T-helper 2 cell treated with Interferon-gamma antibody and Interleukin-4, amounts not matched to agents 5 μg/mL and 100 μg/mL, for 36 hours (primary cell): ENCODE measurements at places on chromosomes 3 and 15.

- no peak for DNase-seq
Observed at GRCh38 chr15:64341961-64342360, 14.0 kb downstream of the CSNK1G1 start.

DNA sequence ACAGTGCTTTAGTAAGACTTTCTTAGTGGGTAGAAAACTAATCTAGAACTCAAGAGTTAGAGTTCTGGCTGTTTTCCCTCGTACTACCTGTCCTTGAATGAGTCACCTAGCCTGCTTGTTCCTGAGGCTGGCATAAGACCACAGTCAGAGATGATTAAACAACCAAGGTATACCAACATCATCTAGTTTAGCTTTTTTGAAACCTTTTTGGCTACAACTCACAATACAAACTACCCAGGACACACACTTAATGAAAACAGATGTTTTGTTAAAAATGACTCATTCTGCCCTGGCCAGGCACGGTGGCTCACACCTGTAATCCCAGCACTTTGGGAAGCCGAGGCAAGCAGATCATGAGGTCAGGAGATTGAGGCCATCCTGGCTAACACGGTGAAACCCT lies 4.6 kb downstream of the MCCC1 start:
- DNase-seq = no peak

- no peak for DNase-seq
Observed at GRCh38 chr3:14179114-14179465, 473 bp downstream of the LSM3 start.

DNA sequence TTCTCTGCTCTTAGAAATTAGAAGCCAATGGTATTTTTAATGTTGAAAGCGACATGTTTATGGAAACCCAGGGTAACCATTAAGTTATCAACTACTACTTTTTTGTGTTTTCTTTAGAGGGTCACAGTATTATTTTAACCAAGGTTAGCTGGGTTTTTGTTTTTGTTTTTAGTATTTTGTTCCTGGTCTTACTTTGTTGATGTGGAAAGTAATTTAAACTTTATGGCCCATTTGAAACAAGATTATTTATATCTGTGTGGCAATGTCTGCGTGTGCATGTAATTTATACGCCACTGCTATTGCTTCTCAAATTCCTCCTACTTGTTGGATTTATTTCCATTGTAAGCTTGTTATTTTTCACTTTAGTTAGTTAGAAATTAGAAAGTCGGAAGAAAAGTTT lies 722.1 kb upstream of the NR2F2 start:
- DNase-seq = no peak

DNA sequence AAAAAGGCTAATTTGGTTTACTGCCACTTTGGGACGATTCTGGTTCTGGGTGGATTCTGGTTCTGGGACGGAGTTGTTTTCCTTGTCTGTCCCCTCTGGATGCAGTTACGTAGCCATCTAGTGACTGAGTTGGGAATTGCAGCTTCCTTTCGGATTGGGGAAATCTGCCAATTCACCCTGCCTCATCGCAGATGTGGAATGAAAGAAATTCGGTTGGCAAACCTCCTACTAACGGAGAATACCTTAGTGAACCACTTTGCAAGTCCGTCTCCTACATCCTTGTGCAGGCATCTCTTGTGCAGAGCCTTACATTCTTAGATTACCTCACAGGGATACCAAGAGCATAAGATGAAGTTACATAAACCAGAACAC lies 31.5 kb upstream of the AP4E1 start:
- peak; percentile 55 for DNase-seq

- DNase-seq = no peak
Observed at GRCh38 chr3:157844216-157844615, 262.0 kb downstream of the SHOX2 start.

GRCh38 chr3:107208796-107209195 lies 168.4 kb upstream of the CCDC54 start:
- DNase-seq = no peak

DNA sequence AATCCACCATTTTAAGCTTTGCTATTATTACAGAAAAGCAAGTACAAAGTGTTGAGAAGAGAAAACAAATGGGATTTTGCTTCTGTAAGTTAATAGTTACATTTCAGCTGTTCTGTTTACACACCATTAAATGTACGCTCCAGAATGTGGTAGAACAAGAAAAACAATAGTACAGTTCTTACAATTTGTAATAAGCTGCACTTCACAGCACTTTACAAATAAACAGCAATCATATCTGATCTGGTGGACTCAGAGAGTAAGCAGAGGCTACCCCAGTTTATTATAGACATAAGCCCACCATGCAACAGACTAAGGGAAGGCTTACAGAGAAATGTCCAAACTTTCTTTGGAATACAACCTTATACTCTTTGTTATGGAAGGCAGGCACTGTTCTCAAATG lies 126.4 kb downstream of the OXSM start:
- DNase-seq = no peak

GRCh38 chr3:37145611-37146010 lies 28.8 kb downstream of the LRRFIP2 start:
- no peak for DNase-seq

- DNase-seq = no peak
Observed at GRCh38 chr15:35630532-35630931, 84.6 kb upstream of the DPH6 start.

- DNase-seq = no peak
Observed at GRCh38 chr3:140931801-140932200, 9.8 kb upstream of the SLC25A36 start.

- no peak for DNase-seq
Observed at GRCh38 chr3:184352149-184352785, 9.1 kb downstream of the CLCN2 start.

GRCh38 chr3:194485881-194486539 lies 792 bp downstream of the ATP13A3 start:
- peak; percentile 63 for DNase-seq

DNA sequence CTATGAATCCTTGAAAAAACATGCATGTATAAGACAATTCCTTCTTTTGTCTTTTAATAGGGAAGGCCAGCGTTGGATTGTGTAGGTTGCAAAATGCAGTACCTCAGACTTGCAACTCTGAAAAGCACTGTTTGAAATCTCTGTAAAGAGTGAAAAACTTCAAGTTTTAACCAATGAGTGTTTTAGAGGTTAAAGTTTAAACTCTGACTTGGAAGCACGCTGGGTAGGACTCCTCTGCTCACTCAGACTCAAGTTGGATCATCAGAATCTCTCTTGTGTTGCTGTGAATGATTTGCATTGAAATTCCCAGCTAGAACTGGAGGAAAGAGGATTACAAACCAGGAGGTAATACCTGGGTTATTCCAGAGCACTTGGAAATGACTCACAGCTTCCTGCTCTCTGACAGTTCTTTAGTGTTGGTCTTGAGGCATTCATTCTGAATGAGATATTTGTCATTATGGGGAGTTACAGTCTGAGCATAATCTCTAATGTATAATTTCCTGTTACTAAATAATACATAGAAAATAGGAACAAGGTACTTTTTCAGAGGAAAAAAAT lies 49.1 kb downstream of the PLS1 start:
- DNase-seq = no peak

DNA sequence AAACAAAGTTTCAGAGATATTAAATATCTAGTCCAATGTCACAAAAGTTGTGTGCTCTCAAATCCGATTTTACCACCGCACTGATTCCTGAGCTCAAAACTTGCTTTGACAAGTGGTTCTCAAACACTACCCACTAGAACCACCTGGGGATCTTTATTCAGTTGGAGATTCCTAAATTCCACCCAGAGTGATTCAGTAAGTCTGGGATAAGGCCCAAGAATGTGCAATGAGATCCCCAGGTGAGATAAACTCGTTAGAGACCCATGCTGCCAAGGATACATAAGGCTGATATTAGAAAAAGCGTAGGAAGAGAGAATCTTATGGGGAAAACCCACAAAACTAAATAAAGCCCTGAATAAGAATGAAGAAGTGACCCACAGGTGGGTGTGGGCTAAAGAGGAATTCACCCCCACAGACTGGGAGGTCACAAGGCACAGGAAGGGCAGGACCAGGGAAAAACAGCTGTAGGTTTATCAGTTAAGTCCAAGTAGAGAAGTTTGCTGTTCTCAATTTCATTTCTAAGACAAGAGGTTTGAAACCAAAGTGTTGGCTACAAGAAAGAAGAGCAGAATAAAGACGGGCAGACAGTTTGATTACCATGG lies 11.5 kb upstream of the RPS17 start:
- no peak for DNase-seq

GRCh38 chr3:10628891-10629670 lies 123.7 kb upstream of the ATP2B2 start:
- no peak for DNase-seq

DNA sequence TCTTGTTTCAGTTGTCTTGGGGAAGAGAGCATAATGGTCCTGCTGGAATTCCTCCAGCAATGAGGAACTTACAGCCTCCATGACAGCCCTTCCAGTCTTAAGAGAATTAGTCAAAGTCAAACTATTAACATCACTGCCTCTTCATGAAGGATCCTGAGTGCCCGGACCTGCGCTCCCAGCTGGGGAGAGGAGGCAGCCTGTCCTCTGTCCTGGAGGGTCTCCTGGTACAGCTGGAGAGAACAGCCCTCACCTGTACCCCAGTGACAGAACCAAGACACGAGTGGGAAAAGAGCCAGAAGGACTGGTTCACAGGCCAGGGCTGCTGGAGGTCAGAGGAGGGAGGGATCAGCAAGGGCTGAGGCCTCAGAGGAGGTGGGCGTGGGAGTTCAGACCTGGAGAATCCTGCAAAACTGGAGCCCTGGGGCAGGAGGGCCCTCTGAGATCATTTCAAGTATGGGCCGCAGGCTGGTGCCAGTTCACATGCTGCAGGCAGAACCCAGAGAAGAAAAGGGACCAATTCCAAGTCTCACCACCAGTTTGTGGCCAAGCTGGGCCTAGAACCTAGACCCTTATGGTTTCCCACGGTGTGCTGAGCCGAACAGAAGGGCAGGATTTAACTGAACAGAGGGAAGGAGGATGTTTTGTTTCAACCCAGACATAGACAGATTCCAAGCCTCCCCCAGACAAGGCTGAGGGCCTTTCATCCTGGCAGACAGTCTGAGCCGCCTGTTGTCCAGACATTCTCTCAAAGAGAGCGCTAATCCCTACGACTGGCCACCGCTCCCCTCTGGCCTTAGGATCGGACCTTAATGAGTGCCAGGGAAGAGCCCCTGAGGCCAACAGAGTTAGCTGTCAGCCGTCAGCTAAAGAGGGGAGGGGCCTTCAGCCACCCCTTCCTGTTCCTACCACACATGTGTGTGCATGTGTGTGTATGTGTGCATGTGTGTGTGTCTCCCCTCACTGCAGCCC lies 18.2 kb downstream of the LOXL1 start:
- DNase-seq = no peak

DNA sequence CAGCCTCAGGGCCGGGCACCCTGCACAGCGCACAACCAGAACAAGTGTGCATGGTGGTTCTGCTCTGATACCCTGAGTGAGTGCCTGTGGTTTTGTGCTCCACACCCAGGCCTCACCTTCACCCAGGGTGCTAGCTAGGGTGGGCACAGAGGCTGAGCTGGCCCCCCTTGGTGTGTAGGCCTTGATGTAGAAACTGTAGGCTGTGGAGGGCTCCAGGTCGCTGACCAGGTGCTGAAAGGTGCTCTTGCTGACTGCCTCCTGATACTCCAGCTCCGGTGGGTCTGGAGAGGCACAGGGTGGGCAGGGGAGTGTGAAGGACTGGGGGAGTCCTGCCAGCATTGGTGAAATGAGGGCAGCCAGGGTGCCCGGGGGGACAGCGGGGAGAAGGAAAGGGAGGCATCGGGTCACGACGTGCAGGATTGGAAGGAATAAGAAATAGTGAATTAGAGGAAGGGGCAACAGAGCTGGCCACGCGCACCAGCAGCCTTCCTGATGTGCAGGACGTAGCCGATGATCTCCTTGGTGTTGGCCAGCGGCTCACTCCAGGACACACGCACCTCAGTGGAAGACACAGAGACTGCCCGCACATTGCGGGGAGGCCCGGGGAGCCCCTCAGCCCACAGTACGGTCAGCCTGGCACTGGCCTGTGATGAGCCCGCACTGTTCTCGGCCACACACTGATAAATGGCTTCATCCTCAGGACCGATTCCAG lies 26.6 kb downstream of the RNU5B-1 start:
- no peak for DNase-seq

GRCh38 chr3:134353831-134354611 lies 20.2 kb downstream of the AMOTL2 start:
- DNase-seq = no peak

- DNase-seq = no peak
Observed at GRCh38 chr3:100395679-100396431, 5.0 kb downstream of the TOMM70 start.

DNA sequence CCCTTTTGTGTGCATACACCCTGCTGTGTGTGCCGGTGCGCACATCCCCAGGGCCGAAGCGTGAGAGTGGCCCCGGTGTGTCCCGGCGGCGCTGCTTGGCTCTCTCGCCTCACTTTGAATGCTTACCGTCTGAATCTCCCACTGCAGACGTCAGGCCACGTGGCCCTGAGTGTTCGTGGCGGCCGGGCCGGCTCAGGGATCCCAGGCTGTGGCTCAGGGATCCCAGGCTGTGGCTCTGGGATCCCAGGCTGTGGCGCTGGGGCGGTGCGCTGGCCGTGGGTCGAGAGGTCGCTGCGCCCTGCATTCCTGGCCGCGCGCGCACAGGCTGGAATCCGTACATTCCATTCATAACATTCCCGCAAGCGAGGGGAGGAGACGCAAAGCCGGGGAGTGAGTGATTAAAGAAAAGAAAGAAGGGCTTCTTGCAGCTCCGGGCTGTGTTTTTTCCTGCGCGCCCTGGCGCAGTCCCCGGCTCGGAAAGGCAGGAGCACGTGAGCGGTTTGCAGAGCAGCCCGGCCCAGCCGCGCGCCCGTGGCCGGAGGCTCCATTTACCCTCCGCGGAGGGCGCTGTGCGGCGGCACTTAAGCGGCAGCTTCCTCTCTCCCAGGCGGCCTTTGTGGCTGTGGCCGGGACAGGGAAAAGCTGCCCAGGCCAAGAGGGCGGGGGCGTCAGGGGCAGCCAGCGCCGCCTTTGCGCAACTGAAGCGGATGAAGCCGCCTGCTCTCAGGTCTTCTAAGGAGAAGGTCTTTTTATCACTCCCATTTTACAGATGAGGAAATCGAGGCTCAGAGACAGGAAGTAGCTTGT lies 87.0 kb upstream of the ALDH1L1 start:
- no peak for DNase-seq

GRCh38 chr3:120077731-120078130 lies 16.5 kb downstream of the GSK3B start:
- no peak for DNase-seq

- no peak for DNase-seq
Observed at GRCh38 chr3:81620849-81621248, 140.6 kb downstream of the GBE1 start.

- DNase-seq = no peak
Observed at GRCh38 chr15:64456634-64457108, 3.7 kb upstream of the ZNF609 start.
